Stimulated activated CD8-positive, alpha-beta memory T cell treated with anti-CD3 and anti-CD28 coated beads, Interleukin-4, amount 100 ng/mL, for 1 hour (primary cell): ENCODE measurements at places on chromosomes 2 and 18.

DNA sequence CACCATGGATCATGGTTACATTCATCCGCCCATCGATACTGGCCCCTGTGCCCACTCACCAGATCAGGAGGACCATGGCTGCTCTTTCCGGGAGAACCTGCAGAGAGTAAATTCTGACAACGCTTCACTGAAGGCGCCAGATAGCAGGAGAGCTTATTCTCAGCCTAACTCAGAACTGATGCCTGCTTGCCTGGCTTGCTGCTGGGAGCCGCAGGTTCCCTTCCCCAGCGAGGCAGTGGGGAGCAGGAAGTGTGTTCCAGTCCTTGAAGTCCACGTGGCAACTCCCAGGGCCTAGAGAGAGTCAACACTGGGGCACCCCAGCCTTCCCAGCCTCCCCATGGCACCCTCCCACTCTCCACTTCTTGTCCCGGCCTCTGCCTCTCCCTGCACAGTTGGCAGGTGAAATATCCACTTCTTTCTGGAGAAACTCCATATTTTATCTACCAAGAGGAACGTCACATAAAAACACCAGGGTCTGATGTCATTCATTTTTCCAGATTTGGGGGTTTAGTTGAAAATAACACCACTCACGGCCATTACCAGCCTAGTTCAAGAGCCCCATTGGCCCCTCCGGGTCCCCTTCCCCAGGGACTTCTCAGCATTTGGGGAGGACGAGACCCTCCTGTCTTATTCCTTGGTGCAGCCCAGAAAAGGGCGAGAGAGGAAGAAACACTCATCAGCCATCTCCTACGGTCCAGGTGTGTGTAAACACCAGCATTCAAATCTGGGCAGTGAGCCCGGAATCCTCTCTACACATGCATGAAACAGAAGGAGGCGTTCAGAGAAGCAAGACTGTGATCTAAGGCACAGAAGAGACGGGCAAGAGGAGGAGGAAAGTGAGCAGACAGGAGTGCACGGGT is 3.5 kb upstream of the TUBB6 start:
- no peak for DNase-seq

DNA sequence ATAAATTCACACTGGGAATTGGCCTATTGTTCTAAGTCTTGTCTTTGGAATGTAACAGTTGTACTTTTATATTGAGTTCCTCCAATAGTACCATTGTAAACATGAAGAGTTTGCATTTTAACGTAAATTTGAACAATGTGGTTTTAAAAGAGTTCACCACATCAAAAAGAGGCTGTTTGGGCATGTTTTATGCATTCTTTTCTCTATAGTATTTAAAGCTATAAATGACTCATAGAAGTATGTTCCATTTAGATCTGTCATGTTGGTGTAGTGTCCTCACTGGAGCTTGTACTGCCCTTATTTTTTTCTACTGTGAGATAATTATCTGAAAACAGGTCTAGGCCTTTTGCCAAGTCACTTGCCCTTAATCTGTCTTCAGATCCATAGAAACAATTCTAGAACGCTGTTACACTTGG is 141.9 kb downstream of the RHBDD1 start:
- DNase-seq, result no peak

GRCh38 chr18:38464024-38464423 is 898.4 kb upstream of the CELF4 start:
- no peak for DNase-seq

DNA sequence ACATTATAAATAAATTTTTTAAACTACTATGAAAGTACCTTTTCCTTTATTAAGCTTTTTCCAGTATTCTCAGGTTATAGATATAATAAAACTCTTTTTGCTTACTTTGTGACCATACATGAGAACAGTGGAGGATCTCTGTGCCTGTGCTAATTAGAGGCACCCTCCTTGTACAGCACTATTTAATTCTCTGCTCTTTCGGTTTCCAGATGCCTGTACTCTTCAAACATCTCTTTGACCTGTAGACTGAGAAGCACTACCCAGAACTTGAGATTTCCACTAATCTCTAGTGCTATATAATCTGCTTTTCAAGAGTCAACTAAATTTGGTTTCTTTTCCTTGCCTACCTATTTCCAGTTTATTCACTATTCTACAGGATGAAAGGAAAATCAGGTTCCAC is 131.1 kb downstream of the GULP1 start:
- no peak for DNase-seq

- DNase-seq, result no peak
These were observed 73.0 kb upstream of the KCTD1 start for GRCh38 chr18:26621161-26622026.

- no peak for DNase-seq
These were observed 23.9 kb upstream of the GPR155 start for GRCh38 chr2:174510583-174511189.

GRCh38 chr2:83051538-83052170 is 1407.4 kb downstream of the SUCLG1 start:
- no peak for DNase-seq

- DNase-seq, result no peak
These were observed 20.9 kb downstream of the SLC8A1 start for GRCh38 chr2:40430776-40431599.

GRCh38 chr2:172588931-172589330 is 33.0 kb downstream of the PDK1 start:
- no peak for DNase-seq

- DNase-seq, result no peak
These were observed 64.0 kb upstream of the ZNF516 start for GRCh38 chr18:76558881-76559667.

DNA sequence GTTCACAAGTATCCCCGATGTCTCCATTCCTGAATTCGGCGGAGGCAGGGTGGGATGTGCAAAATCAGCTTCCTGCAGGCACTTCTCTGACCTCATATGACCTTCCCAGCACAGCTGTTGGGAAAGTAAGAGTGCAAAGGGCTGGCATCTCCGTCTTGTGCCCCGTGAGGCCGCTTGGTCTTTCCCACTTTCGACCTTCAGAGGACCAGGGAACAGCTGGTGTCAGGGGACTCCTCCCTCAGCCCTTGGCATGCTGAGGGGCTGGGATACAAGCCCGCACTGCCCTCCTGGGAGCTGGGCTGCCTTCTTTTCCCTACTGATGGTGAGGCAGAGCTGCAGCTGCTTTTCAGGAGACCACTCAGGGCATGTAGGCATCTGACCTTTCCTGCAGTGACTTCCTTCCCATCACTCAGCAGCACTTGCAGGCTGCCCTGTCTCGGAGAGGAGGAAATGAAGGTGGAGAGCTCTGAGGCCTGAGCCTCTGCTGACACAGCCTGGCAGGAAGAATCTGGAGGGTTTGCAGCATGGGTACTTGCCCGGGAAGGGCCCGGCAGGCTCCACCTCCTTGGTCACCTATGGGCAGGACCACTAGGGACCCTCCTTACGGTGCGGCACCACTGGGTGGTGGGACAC is 277.2 kb upstream of the HS6ST1 start:
- no peak for DNase-seq

DNA sequence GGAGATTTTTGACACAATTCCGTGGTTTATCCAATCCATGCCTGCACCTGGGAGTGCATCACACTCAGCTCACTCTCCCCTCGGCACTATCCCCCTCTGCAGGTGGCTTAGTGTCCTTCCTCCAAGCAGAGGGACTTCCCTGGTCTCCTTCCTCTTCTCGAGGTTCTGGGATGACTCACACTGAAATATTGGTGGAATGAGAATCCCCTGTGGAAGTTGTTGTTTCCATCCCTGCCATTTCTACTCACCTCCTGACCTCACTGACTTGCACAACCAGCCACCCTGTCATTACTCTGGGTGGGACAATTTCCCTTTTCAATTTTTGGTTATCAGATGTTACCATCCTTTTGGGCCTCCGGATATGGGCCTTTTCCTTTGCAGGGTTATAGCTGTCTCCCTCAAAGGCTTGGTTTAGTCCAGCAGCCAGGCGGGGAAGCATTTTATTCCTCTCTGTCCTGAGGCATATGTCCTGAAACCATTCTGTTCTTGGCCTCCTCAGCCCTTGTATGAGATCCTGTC is 59.9 kb downstream of the PTPRM start:
- no peak for DNase-seq

GRCh38 chr18:49345931-49346696 is 114.3 kb downstream of the DYM start:
- no peak for DNase-seq

GRCh38 chr18:33538418-33539042 is 39.5 kb upstream of the ASXL3 start:
- no peak for DNase-seq

GRCh38 chr18:36675542-36675941 is 153.3 kb downstream of the TPGS2 start:
- DNase-seq, result no peak

- no peak for DNase-seq
These were observed 14.1 kb upstream of the MSH2 start for GRCh38 chr2:47388888-47389287.

DNA sequence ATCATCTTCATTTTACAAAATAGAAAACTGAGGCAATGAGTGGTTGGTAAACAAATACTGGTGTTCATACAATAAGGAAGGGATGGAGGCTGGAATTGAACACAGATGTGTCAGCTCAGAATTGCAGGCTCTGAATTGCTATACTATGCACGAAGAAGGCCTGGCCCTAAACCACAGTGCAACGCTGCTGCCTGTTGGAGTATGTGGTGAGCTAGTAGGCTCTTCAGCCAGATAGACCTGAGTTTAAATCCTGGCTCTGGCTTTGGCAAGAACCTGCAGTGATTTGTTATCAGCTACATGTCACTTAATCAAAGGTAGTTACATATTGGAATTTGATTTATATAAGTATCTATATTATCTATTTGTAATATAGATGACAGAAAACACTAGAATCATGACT is 1602.4 kb upstream of the CELF4 start:
- DNase-seq, result no peak

- no peak for DNase-seq
These were observed 51.9 kb upstream of the HNMT start for GRCh38 chr2:137912371-137912770.

DNA sequence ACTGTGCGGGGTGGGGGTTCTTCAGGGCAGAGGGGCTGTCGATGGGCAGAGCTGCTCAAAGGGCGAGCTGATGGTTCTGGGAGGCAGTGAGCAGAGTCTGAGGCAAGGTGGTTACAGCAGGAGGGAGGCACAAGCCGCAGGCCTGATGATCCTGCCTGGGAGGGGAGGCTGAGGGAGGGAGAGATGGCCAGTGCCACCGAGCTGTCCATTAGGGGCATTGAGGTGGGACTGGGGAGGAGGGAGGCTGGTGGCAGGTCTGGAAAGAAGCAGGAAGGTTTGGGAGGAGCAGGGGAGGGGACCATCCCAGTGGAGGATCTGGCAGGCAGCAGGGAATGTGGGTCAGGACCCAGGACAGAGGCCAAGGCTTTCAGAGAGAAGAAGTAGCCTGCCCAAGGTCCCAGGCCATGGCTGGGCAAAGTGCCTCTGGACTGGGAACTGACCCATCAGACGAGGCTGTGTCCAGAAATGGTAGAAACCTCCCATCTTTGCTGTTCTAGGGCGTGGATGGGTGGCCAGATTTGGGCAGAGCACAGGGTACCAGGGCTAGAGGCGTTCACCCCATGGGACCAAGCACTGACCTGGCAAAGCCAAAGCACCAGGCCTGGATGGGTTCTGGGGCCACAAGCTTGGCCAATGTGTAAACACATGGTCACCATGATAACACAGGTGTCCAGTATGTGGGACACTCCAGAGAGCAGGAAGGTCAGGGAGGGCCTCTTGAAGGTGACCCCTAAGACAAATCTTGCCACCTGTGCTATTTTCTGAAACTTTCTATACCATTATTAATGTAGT is 55.5 kb downstream of the INHBB start:
- DNase-seq, result no peak

DNA sequence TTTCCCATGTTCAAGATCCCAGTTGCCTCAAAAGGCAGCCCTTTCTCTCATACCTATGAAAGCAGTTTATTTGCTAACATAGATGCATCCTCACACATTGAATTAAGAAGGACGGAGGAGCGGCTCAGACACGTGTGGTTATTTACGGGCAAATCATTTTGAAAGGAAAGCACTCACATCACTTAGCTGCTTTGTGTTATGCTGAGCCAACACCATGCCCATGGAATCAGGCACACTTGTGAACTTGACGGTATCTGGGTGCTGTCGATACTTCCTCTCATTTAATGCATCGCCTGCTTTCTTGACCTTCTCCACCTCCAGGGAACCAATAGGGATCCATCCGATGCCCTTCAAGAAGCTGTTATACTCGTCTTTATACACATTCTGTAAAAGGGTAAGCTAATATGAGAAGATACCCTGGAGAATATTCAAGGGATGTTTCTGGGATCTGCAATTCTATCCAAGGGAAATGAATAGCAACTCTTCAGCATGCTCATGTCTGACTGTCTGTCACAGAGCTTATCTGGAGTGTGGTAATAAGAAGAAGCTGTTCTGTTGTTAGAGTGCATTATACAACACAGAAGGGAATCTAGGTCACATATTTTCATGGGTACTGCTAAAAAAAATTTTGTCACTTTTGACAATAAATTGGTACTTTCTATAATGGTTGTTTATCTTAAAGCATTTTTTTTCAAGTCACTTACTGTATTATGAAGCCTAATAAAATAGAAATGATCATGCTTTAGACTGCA is 63.3 kb downstream of the NEB start:
- no peak for DNase-seq

- DNase-seq, result no peak
These were observed 149.7 kb downstream of the SMAD7 start for GRCh38 chr18:48800876-48801727.
